ENCODE measurements at places on chromosomes 5 and 9.
A peak's percentile ranks its signal among the peaks of the same experiment; 100 is the strongest.

DNA sequence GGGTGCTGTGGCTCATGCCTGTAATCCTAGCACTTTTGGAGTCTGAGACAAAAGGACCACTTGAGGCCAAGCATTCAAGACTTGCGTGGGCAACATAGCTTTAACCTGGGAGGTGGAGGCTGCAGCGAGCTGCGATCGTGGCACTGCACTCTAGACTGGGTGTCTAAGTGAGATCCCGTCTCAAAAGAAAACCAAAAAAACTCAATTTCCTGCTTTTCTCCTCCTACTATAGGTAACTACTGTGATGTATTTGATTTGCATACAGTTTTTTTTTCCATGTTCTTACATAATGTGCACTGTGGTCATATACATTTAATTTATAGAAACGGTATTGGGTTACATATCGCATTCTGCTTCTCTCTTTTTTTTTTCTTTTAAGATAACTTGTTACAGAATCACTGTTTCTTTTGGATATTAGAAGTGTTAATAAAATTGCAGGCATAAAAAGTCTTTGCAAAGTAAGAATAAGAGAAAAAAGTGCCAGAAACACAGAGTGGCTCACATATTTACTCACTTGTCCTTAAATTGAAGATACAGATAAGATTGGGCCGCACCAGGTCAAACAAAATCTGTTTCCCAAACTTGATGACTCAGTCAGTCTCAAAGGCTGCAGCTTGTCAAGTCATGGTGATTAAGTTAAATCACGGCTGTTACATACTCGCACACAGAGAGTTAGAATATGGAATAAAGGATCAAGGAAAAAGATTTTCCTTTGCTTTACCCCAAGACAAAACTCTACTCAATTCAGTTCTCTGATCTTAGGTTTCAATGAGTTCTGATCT is 2.0 kb upstream of the PTGR1 start:
- peak; percentile 5 for DNase-seq

- no peak for DNase-seq
Observed at GRCh38 chr9:33151601-33152000, 15.5 kb downstream of the B4GALT1 start.

GRCh38 chr5:9784231-9784630 is 154.1 kb upstream of the TAS2R1 start:
- no peak for DNase-seq

GRCh38 chr5:82911910-82912309 is 165.3 kb downstream of the TMEM167A start:
- DNase-seq = no peak

- no peak for DNase-seq
Observed at GRCh38 chr9:134937164-134937555, 19.4 kb upstream of the FCN1 start.

DNA sequence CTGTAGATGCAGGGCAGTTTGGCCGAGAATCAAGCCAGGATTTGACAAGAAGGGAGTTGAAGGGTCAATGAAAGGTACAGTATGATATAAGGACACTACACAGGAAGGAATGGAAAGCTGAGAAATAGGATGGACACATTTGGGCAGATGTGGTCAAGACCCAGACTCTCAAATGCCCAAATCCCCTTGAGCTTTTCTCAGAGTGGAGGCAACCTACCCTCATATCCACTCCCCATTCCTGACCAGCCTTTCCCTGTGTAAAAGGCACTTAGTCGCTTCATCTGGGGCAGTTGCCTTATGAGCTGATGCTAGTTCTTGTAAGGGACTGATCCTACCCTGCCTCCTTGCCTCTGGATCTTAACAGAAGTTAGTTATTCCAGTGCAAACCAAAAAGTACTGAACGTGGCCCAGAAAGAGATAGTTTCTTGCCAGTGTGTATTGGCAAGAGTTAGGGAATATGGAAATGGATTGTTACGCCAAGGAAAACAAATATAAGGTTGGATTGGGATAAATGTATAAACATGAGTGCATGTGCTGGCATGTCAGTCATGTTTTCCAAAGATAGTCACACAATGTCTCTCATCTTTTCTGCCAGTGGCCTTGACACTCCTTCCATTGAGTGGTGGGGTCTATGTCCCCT is 4.1 kb upstream of the MCCC2 start:
- DNase-seq = no peak

All from suppressor macrophage (primary cell).